IMR-90 (cell line): ENCODE measurements at places on chromosomes 3 and 15. TPM values are rescaled to one million over a fixed set of nuclear protein-coding genes. Genes with fewer than 3 reads are reported as not detected.
A peak's percentile ranks its signal among the peaks of the same experiment; 100 is the strongest.

- H3K36me3 ChIP-seq, result no peaks in the 10 kb centered on the region
- no peak overlapping the region for H3K4me3 ChIP-seq
Measured at GRCh38 chr15:85062560-85062959, 80.9 kb downstream of the PDE8A start.

- DNase-seq, result peak; percentile 71
- peak overlapping the region; percentile 42; the same call in 1 of the 2 replicates for H3K27ac ChIP-seq
- H3K27me3 ChIP-seq, result no peaks in the 10 kb centered on the region
- peaks cover 60% of the 10 kb centered on the region for H3K36me3 ChIP-seq
- peaks cover 13% of the 10 kb centered on the region for H3K4me1 ChIP-seq
Measured at GRCh38 chr3:66394753-66395249, 106.0 kb downstream of the LRIG1 start.

The NPAP1 gene
- total RNA-seq, result not detected in 2 replicates

The FBLN2 gene
- total RNA-seq, result 10.8 and 11.8 TPM in 2 replicates

The SLC12A1 gene
- not detected in 2 replicates for total RNA-seq
